ENCODE measurements at places on chromosomes 5 and 9.

- DNase-seq = no peak
Measured at GRCh38 chr9:97220894-97221477, 86.5 kb upstream of the CCDC180 start.

DNA sequence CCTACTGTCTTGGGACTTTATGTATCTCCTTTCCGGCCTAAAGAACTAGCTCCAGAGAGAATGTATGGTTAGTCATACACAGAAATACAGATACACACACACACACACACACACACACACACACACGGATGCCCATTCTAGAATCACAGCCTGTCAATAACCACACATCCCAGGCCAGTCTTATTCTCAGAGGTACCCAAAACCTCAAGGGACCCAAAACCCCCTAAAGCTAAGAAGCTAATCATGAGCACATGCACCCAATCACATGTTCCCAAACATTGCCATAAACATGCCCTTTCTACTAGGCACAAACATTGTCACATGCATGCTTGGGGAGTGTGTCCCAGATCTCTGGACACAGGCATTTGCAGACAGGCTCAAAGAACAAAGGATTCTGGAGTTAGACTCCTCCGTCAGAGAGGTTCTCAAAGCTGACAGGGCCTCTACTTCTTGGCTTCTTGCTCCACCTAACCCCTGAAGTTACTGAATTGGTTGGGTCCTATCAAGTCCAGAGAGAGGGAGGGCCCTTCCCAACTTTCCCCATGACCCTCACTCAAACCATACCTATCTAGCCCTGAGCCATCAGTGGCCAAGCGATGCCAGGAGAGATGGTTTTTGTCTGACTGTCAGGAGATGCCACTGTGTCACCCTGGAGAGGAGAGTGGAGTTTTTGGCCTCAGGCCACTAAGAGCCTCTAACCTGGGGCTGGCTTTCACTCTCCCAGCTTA lies 78.7 kb downstream of the NRG2 start:
- DNase-seq = no peak

DNA sequence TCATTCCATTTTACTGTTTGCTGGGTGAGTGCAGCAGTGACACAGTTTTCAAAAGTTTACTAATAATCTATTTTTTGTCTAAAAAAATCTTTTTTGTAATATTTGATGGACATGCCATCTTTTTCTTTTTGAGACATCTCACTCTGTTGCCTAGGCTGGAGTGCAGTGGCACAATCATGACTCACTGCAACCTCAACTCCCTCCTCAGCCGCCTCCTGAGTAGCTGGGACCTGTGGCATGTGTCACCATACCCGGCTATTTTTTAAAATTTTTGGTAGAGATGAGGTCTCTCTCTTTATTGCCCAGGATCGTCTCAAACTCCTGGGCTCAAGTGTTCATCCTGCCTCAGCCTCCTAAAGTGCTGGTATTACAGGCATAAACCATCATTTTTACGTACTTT lies 86.0 kb downstream of the KDM4C start:
- DNase-seq = peak; percentile 8

GRCh38 chr9:73168298-73168934 lies 16.8 kb downstream of the ANXA1 start:
- no peak for DNase-seq

GRCh38 chr5:151555760-151556576 lies 35.2 kb downstream of the FAT2 start:
- no peak for DNase-seq

- DNase-seq = peak; percentile 97
Measured at GRCh38 chr5:31921852-31922305, 252.2 kb downstream of the GOLPH3 start.

DNA sequence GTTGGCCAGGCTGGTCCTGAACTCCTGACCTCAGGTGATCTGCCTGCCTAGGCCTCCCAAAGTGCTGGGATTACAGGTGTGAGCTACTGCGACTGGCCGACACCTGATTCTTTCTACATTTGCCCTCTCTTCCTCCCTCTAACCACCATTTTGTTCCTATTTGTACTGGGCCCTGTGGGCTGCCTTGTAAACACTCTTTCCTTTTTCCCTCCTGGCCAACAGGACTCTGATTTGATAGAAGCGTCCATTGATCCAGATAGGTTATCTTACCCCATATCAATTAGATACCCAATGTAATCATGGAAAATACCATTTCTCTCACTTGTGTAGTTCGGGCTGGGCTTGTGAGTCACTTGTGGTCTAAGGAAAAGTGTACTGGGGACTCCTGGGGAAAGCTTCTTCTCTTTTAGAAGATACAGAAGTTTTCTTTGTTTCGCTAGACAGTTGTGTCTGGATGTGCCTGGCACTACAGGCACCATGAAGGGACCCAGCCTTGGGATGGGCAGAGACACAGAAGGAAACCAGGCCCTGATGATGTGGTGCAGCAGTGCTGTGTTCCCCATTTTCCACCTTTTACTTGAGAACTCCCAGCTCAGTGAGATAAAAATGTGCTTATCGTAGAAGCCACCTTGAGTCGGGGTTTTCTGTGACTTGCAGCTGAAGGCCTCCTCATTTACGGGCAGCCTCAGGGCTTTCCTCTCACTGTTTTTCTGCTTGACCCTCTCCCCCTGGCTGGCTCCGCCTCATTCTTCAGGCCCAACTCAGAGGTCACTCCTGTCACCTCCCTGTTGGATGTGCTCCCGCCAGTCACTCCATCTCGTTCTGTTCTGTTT lies 32.8 kb upstream of the CPEB4 start:
- DNase-seq = peak; percentile 9

DNA sequence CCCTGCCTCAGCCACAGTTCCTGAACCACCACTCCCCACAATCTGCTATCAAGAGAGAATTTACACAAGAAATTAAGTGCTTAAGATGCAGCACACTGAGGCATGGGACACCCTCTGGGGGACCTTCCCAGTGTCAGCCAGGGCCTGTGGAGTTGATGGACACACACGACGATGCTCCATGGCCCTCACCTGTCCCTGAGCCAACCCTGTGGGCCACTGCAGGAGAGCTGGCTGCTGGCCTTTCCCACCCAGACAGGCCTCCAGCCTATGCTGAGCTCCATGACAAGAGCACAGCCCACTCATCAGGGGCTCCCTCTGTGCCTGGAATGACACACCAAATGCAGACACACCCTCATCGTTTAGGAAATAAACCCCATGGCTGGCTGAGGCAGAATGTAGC lies 124.6 kb downstream of the ADAMTS16 start:
- DNase-seq = no peak

GRCh38 chr5:82538339-82539034 lies 260.3 kb upstream of the RPS23 start:
- DNase-seq = no peak

DNA sequence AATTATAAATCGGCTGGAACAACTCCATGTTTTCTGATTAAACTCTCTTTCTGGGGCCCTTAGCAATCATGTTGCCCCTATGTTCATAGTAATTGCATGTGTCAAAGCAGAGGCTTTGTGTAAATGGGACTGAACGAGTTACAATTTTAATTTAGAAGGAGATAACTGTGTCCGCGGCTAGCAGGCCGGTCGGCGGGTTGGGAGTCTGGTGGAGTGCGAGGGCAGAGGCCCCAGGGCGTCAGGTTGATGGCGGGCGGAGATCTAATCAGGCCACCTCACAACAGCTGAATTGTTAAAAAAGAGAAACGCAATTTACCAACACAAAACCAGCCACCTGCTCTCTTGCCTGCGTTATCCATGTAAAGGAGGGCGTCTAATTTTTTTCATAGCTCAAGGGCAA lies 134.9 kb upstream of the LPCAT1 start:
- DNase-seq = no peak

DNA sequence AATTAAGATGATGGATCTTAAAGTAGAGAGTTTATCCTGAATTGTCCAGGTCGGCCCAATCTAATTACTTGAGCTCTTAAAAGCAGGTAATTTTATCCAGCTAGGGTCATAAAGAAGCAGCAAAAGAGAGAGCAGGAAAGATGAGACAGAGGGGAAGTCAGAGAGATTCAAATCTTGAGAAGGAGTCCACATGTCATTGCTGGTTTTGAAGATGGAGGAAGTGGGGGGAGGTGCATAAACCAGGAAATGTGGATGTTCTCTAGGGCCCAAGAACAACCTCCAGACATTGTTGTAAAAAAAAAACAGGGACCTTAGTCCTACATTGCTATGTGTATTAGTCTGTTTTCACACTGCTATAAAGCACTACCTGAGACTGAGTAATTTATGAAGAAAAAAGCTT lies 66.4 kb downstream of the SLCO4C1 start:
- no peak for DNase-seq

GRCh38 chr9:6896562-6896961 lies 138.8 kb downstream of the KDM4C start:
- DNase-seq = peak; percentile 53

DNA sequence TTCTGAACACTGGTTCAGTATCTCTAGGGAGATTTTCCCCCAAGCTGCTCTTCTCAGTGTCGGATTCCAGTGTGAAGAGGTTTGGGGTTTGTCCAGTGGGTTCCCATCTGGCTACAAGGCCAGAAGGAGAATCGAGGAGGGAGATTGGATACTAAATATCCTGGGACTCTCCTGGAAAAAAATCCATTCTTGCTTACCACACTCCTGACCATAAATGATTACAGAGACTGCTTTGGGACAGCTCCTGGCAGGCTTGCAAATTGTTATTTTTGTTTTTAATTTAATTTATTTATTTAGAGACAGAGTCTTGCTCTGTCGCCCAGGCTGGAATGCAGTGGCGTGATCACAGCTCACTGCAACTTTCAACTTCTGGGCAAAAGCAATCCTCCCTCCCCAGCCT lies 4.7 kb upstream of the SUSD1 start:
- no peak for DNase-seq

GRCh38 chr5:142769251-142769792 lies 855 bp upstream of the ARHGAP26 start:
- no peak for DNase-seq

DNA sequence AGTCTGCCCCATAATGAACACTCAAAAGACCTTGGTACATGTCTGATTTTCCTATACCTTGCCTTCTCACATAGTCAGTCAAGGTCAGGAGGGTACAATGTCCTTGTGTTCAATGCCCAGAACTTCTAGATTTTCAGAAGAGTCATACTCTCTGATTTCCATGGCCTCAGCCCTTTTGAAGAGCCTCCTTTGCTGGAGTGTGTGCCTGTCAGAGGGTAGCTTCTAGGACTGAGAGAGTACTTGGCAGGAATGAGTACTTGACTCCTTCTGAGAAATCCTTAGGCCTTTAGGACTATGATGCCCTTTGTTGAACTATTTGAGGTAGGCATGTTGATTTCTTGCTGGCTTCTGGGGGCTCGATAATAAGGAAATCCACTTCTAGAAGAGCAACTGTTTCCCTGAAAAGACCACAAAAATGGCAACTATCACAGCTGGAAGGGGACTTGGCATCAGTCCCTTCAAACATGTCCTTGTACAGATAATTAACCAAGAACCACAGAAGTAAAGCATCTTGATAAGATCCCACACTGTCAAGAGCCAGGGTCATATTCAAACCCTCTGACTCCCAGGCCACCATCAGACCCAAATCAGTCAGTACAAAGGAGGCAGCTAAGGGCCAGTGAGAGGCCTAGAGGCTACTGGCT lies 10.6 kb upstream of the MEGF9 start:
- no peak for DNase-seq

DNA sequence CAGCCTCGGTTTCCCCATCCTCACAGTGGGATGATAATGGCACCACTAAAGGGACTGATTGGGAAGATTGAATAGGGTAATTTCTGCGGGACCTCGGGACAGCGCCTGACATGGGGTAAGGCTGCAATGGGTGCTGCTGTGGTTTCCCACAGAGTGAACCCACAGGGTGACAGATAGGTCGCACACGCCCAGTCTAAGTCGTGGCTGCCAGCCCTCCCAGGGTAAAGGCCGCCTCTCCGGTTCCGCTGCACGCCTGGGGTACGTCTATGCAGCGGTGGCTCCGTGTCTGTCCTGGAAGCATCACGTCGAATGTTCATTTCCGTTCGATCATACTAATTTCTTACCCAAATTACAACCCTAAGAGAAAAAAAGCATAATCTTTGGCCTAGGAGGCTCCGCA lies 631 bp downstream of the CFAP77 start:
- DNase-seq = no peak

DNA sequence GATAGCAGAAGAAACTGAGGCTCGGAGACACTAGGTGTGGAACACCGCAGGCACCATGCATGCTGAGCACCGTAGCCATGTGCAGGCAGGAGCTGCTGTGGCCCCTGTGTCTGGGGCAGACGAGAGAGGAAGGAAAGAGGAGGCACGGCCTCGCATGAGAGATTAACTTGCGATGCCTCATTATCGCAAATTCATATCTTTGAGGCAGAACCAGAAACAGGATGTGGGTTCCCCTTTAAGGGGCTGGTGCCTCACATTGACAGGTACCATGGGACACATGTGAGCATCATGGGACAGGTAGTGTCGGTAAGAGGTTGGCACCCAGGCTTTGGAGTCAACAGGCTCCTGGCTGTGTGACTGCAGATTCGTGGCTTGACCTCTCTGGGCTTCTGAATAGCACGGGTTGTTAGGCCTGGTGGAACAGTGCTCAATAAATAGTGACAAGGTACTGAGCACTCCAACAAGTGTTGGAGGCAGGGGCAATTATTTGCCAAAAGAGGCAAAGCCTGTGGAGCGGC lies 40.8 kb downstream of the NAIF1 start:
- DNase-seq = no peak

DNA sequence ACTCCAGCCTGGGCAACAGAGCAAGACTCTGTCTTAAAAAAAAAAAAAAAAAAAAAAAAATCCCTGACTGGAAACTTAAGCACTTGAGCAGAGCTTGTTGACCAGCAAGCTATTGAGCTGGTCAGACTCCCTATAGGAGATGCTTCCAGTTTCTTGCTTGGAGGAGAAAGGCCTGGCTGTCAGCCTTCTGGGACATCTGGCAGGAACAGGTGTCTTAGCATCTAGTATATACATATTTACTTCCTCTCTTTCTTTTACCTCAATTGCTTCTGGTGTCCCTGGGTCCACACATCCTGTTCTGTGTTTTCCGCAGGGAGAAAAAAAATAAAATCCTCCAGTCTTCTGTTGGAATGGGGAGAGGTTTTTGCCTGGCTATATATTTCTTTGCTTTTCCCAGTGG lies 60.1 kb downstream of the PRKACG start:
- no peak for DNase-seq

DNA sequence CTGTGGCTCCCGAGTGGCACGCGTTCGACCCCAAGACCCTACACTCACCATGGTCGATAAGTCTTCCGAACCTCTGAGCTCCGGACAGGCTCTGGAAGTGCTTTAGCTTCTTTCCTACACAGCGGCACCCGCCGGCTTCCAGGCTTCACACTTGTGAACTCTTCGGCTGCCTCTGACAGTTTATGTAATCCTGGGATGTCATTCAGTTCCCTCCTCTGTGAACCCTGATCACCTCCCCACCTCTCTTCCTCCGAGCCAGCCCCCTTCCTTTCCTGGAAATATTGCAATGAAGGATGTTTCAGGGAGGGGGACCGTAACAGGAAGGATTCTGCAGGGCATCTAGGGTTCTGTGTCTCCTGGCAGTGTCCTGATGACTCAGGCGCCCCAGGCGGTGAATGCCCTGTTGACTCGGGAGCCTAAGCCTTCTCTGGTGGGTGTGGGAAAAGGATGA lies at the start of gene CD14:
TSS of gene CD14 (minus strand) at position 155 of the 451 bp plus-strand sequence. CDS start at position 51, 104 bp downstream.
- DNase-seq = peak; percentile 91

DNA sequence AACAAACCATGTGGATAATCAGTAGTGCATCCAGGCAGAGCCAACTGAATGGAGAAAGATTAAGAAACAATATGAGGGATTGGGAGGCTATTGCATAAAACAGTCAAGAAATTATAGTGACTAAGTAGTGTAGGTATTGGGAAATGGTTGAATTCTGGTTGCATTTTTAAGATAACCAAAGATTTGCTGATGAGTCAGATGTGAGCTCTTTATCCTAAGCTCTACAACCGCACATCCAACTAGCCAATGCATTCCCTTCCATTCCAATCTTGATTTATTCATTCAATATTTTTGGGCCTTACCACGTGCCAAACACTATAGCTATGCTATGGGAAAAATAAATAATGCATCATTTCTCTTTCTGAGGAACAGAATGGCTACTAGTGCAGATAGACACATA lies 524.5 kb upstream of the RGMB start:
- DNase-seq = peak; percentile 91
